Right ventricle myocardium inferior (tissue), 1 donor: ENCODE measurements at places on chromosomes 5 and 9.
A peak's percentile ranks its signal among the peaks of the same experiment; 100 is the strongest.

DNA sequence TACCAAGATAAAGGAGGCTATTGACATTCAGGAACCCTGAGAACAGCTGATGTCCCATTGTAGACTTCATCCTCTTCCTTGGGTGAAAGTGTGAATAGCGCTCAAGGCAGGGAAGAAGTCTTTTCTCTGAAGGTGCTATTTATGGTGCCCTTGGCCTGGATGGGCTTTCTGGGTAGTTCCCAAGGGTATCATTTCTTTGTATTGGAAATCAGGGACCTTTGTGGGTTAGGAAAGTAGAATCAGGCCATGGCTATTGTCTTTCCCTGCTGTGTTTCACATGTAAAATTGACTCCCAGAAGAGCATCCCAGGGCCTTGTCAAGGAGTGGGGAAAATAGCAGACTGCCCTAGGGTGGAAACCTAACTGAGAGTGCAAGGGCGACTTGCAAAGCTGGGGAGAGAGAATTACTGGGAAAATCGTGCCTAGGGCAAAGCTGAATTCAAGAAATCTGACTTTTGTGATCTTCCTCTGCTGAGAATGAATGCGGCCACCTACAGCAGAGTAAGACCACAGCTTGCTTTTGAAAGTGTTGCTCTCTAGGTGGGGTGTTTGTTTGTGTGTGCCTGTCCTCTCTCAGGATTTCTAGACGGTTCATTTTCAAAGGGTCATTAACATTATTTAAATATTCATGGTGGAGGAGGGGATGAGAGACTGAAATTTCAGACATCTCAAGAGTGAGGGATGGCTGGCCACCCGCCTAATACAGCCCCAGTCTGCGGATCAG lies 160.6 kb downstream of the C9orf152 start:
- DNase-seq, result no peak

DNA sequence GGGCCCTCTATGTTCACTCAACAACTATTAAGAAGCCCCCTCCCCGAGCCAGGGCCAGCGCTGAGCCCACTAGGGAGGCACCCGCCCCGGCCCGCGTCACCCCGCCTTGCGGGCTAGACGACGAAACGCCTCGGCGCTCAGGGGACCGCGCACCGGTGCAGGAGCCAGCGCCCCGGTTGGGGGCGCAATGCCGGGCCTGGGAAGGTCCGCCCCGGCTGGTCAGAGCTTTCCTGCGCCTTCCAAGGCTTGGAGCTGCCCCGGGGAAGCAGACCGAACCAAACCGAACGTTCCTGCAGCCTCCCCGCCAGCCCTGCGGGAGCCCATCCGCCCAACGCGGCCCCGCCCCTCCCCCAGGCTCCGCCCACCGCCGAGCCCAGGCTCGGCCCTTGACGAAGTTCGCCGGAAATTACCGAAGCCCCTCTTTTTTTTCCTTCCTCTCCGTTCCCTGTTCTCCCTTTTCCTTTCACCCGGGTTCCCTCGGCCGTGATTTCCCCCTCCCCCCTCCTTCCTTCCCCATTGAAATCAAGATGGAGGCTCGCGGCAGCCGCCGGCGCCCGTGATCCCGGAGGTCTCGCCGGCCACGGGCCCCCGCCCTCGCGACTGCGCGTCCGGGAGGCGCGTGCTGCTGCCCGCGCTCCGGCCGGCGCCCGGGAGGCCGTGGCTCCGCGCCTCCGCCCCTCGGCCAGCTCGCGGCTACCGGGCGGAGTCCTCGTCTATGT lies at the start of gene TRIO:
TRIO (plus strand) TSS at position 516 of the 719 bp plus-strand sequence. CDS start 384 bp downstream, outside the sequence.
- DNase-seq, result peak; percentile 92

DNA sequence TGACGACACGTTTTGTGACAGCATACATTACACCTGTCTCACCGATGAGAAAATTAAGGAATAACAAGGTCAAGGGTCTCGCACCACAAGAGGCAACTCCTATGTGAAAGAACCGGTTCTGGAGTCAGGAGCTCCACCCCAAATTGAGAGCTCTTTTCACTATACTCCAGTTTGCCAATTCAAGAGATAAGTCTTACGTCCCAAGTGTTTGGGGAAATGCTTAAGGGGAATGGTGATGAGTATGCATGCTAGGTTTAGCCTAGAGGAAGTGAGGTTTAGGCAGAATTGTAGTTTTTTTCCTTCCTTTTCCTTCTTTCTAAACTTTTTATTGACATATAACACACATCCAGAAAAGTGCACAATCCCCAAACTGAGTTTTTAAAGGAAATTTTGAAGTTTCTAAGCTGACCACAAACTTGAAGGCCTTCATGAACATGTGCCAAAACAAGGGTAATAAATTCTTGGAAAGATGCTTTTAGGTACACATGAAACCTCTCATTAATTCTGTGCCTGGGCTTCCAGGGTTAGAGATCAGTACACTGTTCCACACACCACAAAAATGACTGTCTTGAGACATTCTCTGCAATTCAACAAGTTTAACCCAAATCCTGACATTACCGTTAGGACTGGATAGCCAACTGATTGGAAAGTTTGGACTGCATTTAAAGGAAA lies 127.6 kb upstream of the SLC1A3 start:
- DNase-seq, result no peak

DNA sequence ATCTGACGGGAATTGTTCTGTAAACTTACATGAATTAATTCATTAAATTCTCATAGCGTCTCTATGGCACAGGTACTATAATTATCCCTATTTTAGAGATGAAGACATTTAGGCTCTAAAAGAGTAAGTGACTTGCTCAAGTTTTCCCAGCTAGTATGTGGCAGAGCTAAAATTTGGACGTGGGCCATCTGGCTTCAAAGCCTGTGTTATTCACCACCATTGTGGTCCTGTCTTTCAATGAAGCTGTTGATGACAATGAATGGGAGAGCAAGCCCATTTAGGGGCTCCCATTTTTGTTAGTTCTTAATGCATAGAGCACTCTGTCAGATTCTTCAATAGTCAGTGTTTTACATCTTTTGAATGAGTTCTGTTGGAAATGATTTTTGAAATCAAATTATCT lies 236.0 kb upstream of the CD180 start:
- DNase-seq, result no peak

DNA sequence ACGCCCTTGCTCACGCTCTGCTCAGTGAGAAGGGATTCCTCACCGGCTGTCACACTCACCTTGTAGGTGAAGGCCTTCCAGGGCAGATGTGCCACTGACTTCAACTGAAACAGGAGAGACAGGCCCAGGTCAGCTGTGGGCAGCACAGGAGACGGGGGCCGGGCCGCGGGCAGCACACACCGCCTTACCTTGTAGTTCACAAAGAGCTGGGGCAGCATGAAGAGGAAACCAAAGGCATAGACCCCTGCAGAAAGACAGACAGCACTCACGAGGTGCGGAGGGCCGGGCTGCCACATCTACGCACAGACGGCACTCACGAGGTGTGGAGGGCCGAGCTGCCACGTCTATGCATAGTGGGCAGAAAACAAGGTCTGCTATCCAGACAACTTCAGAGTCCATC lies 23.3 kb downstream of the CLPTM1L start:
- DNase-seq, result no peak

DNA sequence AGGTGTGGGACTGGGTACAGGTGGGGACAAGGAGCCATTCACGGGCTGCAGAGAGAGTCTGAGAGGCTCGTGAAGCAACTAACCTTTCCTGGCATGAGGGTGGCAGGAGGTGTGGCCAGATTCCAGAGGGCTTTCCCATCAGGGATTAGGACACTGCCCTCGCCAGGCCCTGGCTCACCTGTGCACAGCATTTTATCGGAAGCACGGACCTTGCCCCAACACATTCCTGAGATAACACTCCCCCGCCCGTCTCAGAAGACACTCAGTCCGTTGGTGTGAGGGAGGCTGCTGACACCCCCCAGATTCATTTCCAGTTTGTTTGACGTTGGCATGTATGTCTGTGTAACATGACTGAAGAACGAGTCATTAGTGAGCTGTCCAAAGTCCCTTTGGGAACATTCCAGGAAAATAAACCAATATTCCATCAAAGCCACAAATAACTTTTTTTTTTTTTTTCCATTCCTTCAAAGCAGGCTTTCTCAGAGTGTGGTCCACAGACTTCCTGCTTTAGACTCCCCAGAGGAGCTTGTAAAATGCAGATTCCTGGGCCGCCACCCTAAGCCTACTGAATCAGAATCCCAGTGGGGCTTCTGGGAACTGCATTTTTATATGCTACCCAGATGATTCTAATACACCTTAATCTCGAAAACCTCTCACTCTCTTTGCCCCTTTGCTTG lies 23.4 kb downstream of the WWC1 start:
- DNase-seq, result no peak

DNA sequence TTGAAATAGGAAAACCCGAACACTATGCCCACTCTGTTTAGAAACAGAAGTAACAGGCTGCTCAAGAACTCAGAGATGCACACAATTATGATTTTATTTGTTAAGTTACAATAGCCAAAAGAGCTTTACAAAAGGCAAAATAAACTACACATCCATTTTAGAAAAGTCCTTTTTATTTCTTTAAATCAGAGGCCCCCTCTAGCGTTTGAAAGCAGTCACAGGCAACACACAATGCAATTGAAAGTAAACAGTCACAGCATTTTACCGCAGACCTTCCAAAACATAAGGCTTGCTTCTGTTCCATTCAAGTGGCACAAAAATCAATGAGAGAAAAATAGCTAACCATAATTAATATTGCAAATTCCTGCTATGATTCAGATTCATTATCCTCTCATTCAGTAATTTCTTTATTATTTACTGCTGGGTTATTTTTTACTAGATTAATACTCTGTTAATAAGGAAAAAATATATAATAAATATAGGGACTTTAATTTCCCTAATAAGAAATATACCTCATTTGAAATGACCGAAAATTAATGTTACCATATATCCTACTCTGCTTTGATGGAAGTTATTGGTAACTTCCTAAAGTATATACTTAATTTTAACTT lies 78.3 kb downstream of the CEP120 start:
- no peak for DNase-seq

DNA sequence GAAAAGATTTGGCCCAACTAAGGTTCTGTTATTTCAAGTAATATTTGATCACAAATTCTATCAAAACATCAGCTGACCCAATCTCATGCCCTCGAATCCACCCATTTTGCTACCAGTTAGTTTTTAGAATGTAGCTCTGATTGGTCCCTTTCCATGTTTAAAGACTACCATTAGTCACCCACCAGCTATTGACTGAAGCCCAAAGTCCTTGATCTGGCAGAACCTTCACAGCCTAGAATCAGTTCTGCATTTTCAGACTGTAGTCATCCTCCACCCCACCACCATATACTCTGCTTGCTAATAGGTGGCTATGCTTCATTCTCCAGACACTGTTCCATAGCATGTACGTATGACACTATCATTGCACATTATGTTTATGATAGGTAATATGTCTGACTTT lies 182.2 kb upstream of the TARS1 start:
- no peak for DNase-seq
